ENCODE measurements at places on chromosomes 3 and 15. TPM values are rescaled to one million over a fixed set of nuclear protein-coding genes. Genes with fewer than 3 reads are reported as not detected.

The ANKUB1 gene
- total RNA-seq = 0.81 TPM

DNA sequence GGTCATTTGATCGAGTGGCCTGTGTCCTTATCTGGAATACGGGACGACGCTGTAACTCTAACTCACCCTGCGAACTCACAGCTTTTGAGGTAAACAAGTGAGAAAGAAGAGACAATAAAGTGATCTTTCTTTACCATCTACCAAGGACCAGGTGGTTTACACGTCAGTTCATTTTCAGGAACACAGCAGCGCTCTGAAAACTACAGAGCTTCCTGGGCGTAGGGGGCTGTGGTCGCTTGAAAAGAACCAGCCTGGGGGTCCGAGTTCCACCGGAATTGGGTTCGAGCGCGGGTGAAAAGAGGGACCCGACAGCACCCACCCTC, 357 bp downstream of the KIAA1143 start:
- no peak for DNase-seq

The RTP1 gene
- 0.27 TPM for total RNA-seq

DNA sequence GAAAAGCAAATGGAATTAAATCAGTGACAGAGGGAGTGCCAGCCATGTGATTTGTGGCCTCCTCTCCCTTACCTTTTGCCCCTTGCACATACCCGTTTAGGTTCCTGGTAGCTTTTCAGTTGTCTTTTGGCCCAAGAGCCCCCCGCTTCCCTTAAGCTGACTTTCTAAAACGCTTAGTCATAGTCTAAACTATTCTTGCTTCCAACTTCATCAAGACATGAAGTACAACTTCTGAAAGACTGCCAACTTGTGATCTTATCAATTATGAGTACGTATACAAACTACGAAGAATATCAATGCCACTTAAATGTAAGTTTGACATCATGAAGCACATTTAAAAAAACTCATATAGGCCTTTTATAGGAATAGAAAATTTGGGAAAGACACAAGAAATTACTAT, 61.9 kb downstream of the EIF3J start:
- no peak for DNase-seq

GRCh38 chr15:94269954-94270353, 38.6 kb downstream of the MCTP2 start:
- no peak for DNase-seq

The STARD5 gene
- 7.3 TPM for total RNA-seq

DNA sequence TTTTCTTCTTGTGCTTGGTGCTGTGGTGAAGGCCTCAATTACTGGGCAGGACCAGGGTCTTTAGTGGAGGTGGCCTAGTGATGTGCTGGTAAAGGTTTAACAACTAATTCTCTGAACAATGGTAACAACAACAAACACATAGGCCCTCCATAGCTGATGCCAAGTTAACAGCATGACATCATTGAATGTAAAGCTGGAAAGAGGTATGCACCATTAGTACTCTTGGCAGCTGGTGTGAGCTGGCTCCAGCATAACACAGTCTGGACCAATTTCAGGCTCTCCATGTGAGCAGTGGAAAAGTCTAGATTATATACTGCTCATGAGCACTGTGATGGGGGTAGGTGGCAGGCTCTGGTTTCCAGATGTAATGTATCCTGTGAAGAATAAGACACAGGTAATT, 61.8 kb downstream of the SLC7A14 start:
- DNase-seq = no peak

The ALDH1A2 gene
- total RNA-seq = 37.5 TPM

The SRGAP3 gene
- total RNA-seq = 12.8 TPM

The GHSR gene
- total RNA-seq = not detected

DNA sequence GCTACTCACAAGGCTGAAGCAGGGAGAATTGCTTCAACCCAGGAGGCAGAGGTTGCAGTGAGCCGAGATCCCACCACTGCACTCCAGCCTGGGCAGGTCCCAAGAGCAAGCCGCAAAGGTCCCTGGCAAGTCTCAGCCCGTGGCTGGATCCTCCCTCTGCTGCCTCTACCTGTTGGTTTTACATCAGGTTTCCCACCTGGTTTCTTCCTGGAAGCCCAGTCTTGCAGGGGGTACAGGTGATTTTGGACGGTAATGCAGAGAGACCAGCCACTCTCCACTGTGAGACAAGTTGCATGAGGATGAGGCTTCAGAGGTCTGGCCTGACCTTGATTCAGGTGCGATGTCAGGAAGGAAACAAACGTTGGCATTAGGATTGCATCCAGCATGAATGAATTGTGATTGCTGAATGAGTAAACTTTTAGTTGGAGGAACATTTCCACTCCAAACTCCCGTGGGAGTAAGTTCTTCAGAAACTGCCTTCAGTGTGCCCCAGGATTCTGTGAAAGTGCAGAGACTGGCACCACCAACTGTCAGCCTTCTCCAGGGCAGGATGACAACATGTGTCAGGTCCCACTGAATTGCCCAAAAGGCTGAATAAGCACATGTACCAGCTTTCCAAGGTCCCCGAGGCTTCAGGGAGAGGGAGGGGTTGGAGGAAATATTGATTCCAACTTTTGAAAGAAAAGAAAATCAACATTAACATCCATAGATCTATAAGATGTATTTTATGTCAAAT, 189.4 kb downstream of the TJP1 start:
- DNase-seq = no peak

DNA sequence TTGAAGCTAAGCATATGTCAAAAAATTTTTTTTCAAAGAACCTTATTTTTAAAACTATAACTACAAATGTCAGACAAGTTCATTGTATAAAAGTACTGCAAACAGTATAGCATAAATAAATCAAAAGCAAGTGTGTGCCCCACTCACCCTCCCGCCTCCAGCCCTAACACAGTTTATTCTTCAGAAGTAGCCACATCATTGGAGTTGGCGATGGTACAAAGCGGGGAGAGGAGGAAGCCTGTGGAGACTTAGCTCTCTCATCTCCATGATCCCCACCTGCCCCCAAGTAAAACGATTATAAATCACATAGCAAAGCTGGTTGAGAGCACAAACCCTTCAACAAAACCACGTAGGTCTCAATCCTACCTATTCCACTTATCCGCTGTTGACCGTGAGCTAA, 33.6 kb downstream of the FOXP1 start:
- DNase-seq = no peak

The MBD4 gene
- 32.5 TPM for total RNA-seq

The H1-8 gene
- total RNA-seq = not detected

- DNase-seq = no peak
Observed at GRCh38 chr3:187735837-187736236, 9.4 kb downstream of the BCL6 start.

- no peak for DNase-seq
Observed at GRCh38 chr3:160564949-160565441, 376 bp downstream of the KPNA4 start.

DNA sequence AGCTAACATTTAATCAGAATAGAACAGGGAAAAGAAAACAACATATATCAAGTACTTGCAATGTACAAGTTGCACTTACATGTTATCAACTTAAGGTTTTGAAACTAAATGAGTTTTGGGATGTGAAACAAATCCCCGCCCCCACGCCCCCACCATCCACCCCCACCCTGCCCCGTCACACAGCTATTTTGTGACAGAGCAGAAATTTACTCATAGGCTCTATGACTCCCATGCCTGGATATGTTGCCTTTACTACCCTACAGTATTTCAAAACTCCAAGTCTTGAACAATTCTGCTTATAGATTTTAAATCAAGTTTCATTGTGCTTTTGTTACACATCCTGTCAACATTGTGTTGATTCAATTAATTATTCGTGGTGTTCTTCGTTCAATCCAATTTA, 18.1 kb upstream of the IL1RAP start:
- no peak for DNase-seq

The ITPKA gene
- total RNA-seq = 4.4 TPM

- no peak for DNase-seq
Observed at GRCh38 chr3:195548501-195548900, 5.4 kb upstream of the PPP1R2 start.

DNA sequence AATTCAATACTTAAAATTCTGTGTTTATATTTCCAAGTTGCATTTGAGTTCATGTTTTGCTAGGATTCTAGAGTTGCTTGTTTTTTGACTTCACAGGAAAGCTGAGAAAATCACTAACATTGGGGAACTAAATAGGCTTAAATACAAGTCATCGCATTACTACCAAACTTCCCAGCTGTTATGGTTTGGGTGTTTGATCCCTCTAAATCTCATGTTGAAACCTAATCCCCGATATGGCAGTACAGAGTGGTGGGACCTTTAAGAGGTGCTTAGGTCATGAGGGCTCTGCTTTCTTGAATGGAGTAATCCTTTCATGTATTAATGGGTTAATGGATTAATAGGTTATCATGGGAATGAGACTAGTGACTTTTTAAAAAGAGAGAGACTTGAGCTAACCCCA, 77.2 kb upstream of the ARPP21 start:
- no peak for DNase-seq

GRCh38 chr3:191382661-191383060, 52.3 kb upstream of the UTS2B start:
- DNase-seq = no peak

DNA sequence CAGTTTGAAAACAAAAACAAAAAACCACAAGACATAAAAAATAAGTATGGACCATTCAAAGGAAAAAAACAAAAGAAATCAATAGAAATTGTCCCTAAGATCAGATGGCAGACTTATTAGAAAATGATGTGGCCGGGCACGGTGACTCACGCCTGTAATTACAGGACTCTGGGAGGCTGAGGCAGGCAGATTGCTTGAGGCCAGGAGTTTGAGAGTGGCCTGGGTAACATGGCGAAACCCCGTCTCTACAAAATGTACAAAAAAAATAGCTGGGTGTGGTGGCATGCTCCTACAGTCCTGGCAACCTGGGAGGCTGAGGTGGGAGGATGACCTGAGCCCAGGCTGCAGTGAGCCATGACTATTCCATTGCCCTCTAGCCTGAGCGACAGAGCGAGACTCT, 16.6 kb downstream of the SPCS1 start:
- no peak for DNase-seq

The HESX1 gene
- total RNA-seq = 2.0 TPM

- no peak for DNase-seq
Observed at GRCh38 chr3:136070334-136070733, 104.8 kb downstream of the PPP2R3A start.

The CHRD gene
- total RNA-seq = 19.5 TPM

The GOLGA8G gene
- total RNA-seq = not detected

- DNase-seq = no peak
Observed at GRCh38 chr15:81751256-81751655, 294.6 kb downstream of the MEX3B start.

The GOLGA8H gene
- total RNA-seq = 0.68 TPM

The CACNA2D2 gene
- 4.2 TPM for total RNA-seq

The ARMC8 gene
- 189 TPM for total RNA-seq

- no peak for DNase-seq
Observed at GRCh38 chr3:16503191-16503776, 10.2 kb downstream of the RFTN1 start.

GRCh38 chr15:38187630-38188313, 64.9 kb upstream of the SPRED1 start:
- DNase-seq = no peak

GRCh38 chr15:81948751-81949150, 97.1 kb downstream of the MEX3B start:
- DNase-seq = no peak

The UROC1 gene
- not detected for total RNA-seq

The PLA2G4F gene
- 0.27 TPM for total RNA-seq

The TMCO5A gene
- not detected for total RNA-seq

The B3GALNT1 gene
- 16.4 TPM for total RNA-seq

DNA sequence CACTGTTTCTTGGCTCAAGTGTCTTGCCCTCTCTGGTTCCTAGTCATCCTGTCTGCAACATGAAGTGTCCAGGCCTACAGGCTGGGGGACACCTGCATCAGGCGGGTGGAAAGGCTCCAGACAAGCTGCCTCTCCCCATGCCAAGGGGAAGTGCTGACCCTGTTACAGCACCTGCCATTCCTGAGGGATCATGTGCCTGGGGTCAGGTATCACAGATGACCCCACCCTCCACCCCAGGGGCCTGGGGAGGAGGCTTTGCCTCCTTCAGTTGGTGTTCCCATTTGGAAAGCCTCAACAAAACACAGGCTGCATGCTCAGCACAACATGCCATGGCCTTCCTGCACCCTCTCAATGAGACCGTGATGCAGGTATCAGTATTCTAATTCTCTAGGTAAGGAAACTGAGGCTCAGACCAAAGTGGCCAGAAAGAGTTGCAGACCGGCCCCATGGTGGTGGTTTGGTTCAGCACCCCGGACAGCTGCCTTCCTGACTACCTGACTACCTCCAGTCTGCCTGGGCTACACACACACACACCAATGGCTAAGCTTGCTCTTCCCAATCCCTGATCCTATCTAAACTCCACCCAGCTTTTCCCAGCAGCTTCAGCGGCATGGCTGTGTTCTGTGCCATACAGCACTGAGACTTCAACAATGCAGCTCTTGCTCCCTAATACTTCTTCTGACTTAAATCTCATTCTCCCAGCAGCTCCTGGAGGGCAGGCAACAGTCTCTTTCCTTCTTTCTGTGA, 69.7 kb upstream of the LINGO1 start:
- DNase-seq = no peak

- DNase-seq = no peak
Observed at GRCh38 chr15:62684123-62684808, 358.3 kb upstream of the TPM1 start.

DNA sequence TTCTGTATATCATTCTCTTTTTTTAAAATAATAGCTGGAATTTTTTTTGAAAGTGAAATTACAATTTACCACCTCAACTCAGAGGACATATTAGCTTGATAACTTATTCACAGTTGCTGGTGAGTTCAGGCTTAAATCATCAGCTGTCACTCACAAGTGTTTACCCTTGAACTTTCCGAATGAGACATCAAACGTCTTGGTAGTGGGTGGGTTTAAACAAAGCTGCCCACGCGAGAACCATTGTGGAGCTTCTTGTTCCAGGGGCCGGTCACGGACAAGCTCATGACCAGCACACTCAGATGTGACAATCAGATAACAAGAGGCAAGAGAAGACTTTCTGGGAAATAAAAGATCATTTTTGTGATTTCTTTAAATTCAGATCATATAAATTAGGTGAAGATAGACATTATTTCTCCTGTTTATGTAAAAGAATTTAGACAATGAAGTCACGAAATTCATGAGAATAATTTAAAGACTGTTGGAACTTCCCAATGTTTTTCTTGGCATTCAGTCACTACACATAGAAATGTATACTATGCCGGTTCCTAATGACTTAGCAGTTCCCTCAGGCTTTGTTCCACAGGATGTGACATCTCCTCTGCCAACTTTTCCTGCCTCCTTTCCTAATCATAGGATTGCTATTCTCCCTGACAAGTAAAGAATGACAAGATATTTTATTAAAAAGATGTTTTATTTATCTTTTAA, 29.3 kb downstream of the BTD start:
- DNase-seq = no peak

DNA sequence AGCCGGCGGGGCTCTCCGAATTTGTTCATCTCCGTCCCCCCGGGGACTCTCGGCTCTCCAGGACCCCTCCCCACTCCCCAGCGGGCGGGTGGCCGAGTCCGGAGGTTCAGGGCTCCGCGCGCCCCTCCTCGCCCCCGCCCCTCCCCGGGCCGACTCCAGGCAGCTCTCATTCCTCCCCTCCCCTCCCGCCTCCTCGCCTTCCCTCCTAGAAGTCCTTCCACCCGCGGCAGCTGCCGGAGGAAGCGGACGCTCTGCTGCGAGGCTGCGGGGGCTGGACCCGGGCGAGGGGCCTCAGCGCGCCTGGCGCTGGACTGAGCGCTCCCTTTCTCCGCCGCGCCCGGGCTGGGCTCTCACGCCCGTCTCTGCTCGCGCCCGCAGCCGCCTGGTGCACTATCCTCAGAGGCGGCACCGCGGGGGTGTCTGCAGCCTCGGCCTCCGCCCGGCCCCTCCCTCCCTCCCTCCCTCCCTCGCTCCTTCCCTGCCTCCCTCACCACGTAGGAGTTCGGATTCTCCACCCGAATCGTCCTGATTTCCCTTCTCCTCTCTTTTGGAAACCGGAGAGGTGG, at the start of gene ROBO2:
Gene ROBO2, plus strand, starts transcription at position 494 of the 566 bp plus-strand sequence. CDS start 687 bp downstream, outside the sequence.
- DNase-seq = no peak

- DNase-seq = no peak
Observed at GRCh38 chr3:148494451-148494850, 203.3 kb upstream of the AGTR1 start.

All from thoracic aorta (tissue), 2 donors.